Lung microvascular endothelial cell (primary cell): ENCODE measurements at places on chromosomes 7 and 10.

GRCh38 chr10:19946791-19947190, 130.6 kb downstream of the PLXDC2 start:
- no peak for DNase-seq

DNA sequence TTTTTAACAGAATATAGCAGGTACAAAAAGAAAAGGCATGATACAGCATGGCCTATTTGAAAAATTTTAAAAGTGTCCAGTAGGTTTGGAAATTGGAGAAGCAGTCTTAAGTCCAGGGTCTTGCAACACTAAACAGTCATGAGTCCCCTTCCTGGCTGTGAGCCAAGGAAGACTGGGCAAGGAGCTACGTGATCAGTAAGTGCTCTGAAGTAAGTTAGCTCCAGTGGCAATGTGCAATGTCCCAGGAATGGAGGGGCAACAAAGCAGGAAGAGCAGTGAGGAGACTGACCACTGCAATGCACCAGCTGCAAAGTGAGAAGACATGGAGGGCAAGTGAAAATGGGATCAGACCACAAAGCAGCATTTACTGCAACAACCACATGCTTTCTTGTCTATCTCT, 72.9 kb upstream of the GRID1 start:
- DNase-seq, result no peak

GRCh38 chr7:134985894-134986362, 380 bp upstream of the AGBL3 start:
- DNase-seq, result no peak

DNA sequence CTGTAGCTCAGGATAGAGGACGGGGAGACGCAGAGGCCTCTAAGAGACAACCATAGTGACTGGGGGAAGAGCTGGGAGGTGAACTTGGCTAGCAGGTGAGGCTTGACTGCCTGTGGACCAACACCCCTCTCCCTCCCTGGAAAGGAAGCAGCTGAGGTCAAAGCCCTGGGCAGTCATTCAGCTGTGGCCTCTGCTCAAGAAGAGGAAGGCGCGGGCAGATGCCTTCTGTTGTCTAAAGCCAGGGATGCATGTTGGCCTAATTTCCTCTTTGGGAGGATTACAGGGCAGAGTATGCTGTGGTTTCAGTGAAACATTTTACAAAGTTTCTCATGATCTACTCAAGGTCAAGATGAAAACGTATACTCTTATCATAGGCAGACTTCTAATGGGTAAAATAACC, 327.1 kb downstream of the PRPF18 start:
- peak; percentile 36 for DNase-seq

DNA sequence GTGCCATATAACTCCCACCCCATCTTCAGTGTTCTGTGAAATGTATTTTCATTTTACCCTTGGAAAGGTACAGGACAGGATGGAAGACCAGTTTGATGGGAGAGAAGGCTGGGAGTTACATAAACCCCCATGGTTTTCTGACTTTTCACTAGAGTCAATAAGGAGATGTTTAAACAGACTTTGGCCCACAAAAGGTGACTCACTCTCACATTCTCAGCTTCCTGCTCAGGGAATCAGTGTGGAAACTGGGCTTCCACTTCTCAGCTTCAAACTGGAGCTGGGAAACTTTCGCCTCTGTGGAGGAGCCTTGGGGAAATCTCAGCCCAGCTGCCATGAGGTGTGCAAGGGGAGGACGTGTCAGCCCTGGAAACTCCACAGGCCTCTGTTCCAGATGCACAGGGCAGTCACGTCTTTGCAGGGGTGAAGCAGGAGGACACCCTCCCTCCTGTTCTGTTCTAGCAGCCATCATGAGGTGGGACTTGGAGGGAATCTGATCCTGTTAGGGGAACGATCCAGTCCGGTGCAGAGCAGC, 560.5 kb upstream of the GALNT17 start:
- DNase-seq, result no peak

- DNase-seq, result no peak
Observed at GRCh38 chr7:20964281-20964918, 177.7 kb upstream of the SP8 start.

- peak; percentile 88 for DNase-seq
Observed at GRCh38 chr7:38318803-38319416, 45.5 kb upstream of the TARP start.

DNA sequence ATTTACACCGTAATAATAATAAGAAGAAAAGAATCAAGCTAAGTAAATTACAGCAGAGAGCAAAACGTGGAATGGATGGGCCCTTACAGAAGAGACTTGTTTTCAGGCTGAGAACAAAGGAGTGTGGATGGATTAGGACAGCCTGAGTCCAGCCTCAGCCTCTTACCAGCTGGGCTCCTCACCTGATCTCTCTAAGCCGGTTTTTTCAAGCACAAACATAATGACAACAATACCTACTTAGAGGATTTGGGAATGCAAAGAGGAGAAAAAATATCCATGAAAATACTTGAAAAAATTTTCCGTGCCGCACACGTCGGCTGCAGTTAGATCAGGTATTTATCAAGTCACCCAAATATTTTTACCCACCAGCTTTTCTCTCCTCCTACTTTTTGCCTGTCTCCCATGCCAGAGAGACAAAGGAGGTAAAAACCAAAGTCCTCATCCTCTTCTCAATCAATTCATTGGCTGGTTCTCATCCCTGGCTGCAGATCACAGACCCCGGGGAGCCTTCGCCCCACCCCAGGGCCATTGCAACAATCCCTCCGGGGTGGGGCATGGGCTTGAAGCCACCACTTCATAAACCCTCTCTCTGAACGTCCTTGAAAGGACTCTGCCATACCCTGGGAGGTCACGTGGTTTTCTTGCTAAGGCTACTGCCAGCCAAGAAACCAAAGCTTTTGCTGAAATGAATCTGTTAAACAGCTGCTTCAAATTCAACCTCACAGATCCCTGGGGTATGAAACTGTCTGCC, 29.7 kb upstream of the GTF2I start:
- no peak for DNase-seq

- no peak for DNase-seq
Observed at GRCh38 chr10:100103581-100103980, 21.9 kb upstream of the CPN1 start.

DNA sequence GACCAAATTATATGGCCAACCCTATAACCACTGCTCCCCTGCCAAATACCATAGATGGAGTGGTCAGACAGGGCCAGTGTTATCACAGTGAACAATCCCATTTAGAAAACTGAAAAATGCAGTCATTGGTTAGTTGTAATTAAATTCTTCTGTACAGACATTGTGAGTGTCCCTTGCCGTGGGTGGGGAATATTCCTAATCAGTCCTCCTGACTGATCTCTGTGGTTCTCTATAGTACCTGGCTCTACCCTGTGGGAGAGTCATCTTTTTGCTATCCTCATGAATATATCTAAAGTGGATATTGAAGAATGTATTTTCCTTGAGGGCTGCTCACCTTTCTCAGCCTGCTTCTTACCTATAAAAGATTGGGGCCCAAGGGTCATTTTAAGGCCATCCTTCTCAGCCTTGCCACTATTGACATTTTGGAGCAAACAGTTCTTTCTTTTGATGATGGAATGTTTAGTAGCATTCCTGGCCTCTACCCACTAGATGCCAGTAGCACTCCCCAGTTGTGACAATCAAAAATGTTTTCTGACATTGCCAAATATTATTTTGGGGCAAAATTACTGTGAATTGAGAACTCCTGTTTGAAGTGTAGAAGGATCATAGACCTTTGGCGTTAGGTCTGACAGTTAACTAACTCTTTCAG, 110.2 kb downstream of the MAPK8 start:
- no peak for DNase-seq

GRCh38 chr10:11387044-11387443, 224.4 kb downstream of the USP6NL start:
- DNase-seq, result no peak

- no peak for DNase-seq
Observed at GRCh38 chr7:127678337-127678736, 26.3 kb downstream of the SND1 start.

DNA sequence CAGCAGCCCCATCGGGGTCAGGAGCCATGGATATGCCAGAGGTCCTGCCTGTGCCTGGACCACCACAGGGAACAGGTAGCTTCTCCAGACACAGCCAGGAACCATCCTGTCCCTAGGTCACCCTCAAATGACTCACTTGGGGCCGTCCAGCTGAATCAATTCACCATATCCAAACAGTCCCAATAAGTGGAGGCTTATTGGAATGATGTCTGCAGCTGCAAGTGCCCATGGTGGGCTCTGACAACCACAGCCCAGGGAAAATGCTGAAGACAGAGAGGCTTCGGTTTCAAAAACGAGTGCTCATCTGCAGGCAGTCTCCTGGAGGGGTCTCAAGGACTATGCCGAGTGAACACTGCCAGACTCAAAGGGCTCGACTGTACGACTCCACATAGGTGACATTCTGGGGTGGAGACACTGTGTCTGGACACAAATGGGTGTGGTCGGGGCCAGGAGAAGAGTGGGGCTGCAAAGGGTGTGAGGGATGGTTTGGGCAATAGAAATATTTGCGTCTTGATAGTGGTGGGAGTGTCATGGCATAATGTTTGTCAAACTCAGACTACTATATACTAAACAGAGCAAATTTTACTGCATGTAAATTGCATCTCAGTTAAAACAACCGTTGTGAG, 204.8 kb downstream of the TNS3 start:
- DNase-seq, result no peak

GRCh38 chr7:26188206-26188956, 12.2 kb downstream of the HNRNPA2B1 start:
- no peak for DNase-seq

DNA sequence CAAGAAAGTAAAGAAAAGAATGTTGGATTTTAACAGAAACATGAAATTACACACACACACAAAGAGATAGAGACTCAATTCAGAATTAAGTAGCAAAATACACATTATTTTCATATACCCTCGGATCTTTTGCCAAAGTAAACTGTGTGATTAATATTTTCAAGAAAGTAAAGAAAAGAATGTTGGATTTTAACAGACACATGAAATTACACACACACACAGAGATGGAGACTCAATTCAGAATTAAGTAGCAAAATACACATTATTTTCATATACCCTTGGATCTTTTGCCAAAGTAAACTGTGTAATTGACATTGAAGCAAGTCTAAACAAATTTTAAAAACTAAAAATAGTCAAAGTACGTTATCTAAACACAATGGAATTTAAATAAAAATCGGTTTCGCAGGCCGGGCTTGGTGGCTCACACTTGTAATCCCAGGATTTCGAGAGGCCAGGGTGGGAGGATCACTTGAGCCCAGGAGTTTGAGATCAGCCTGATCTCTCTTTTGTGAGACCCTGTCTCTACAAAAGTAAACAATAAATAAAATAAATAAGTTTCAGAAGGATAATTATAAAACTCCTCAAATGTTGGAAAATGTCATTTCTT, 337.3 kb upstream of the MAGI2 start:
- no peak for DNase-seq

- DNase-seq, result no peak
Observed at GRCh38 chr7:34313289-34313688, 344.7 kb upstream of the NPSR1 start.

GRCh38 chr10:116109481-116109880, 163.5 kb downstream of the GFRA1 start:
- DNase-seq, result no peak

DNA sequence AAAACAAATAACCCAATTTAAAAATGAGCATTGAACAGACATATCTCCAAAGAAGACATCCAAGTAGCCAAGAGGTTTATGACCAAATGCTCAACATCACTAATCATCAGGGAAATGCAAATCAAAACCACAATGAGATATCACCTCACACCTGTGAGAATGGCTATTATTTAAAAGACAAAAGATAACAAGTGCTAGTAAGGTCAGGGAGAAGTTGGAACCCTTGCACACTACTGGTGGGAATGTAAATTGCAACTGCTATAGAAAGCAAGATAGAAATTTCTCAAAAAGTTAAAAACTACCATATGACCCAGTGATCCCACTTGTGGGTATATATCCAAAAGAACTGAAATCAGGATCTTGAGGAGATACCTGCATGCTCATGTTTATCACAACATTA, 49.5 kb downstream of the SGMS1 start:
- no peak for DNase-seq

DNA sequence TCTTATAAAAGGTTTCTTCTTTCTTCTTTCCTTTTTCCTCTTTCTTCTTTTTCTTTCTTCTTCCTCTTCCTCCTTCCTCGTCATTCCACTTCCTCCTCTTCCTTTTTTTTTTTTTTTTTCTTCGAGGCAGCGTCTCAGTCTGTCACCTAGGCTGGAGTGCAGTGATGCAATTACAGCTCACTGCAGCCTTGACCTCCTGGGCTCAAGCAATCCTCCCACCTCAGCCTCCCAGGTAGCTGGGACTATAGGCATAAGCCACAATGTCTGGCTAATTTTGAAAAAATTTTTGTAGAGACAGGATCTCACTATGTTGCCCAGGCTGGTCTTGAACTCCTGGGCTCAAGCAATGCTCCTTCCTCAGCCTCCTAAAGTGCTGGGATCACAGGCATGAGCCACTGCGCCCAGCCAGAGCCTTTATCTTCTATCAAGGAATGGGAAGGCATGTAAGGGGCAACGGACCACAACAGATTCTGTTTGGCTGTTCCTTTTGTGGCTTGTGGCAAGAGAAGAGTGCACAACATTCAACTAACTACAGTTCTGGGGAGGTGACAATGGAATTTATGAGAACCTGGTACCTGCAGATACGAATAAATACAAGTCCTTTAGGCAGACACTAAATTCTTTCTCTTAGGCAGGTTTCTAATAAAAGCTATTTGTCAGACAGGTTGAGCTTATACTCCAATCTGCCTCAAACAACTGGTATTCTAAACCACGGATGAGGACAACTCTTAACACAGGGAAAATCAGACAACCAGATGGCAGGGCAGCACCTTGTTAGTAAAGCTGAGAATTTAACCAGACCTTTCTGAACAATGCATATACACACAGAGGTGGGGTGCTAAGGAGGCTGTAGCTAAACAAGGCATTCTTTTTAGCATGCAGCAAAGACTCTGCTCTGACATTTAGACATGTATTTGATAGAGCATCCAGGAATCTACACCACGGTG, 100.3 kb downstream of the DOCK4 start:
- DNase-seq, result no peak

- no peak for DNase-seq
Observed at GRCh38 chr7:39186671-39187070, 209.0 kb downstream of the POU6F2 start.

DNA sequence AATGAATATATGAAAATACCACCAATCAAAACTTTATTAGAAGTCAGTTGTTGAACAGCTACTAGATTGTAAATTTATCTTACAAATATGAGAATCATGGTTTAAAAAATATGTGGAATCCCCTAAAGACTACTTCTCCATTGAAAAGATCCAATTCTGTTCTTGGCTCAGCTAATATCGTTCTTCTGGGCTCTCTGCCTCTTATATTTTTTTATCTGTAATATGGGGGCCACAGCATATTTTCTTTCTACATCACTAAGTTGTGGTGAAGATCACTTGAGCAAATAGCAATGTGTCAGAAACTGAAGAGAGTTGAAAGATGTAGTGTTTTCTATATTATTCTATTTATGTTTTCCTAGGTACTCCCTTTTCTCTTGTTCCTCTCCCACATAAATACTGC, 198.1 kb downstream of the FZD1 start:
- no peak for DNase-seq
